ENCODE measurements at places on chromosomes 3 and 15. TPM values are rescaled to one million over a fixed set of nuclear protein-coding genes. Genes with fewer than 3 reads are reported as not detected.
A peak's percentile ranks its signal among the peaks of the same experiment; 100 is the strongest.

THBS1 gene
- total RNA-seq = 7,606 TPM

ADAMTS17 gene
- not detected for total RNA-seq

GRCh38 chr3:169686874-169687273 lies 23.4 kb upstream of the MECOM start:
- peaks cover 3% of the 10 kb centered on the region for H3K27me3 ChIP-seq
- no peak overlapping the region for H3K27ac ChIP-seq
- no peak for DNase-seq
- H3K36me3 ChIP-seq = no peaks in the 10 kb centered on the region
- H3K4me1 ChIP-seq = no peaks in the 10 kb centered on the region

GRCh38 chr15:94286583-94286982 lies 55.2 kb downstream of the MCTP2 start:
- no peaks in the 10 kb centered on the region for H3K4me1 ChIP-seq
- no peak for DNase-seq
- H3K36me3 ChIP-seq = no peaks in the 10 kb centered on the region
- no peak overlapping the region for H3K4me3 ChIP-seq
- H3K27ac ChIP-seq = no peak overlapping the region

- H3K36me3 ChIP-seq = peaks cover 5% of the 10 kb centered on the region
- H3K4me1 ChIP-seq = peaks cover 48% of the 10 kb centered on the region
- peak overlapping the region; percentile 10 for H3K27ac ChIP-seq
- no peak overlapping the region for H3K4me3 ChIP-seq
- DNase-seq = no peak
Observed at GRCh38 chr3:60933824-60934223, 317.4 kb downstream of the FHIT start.

DNA sequence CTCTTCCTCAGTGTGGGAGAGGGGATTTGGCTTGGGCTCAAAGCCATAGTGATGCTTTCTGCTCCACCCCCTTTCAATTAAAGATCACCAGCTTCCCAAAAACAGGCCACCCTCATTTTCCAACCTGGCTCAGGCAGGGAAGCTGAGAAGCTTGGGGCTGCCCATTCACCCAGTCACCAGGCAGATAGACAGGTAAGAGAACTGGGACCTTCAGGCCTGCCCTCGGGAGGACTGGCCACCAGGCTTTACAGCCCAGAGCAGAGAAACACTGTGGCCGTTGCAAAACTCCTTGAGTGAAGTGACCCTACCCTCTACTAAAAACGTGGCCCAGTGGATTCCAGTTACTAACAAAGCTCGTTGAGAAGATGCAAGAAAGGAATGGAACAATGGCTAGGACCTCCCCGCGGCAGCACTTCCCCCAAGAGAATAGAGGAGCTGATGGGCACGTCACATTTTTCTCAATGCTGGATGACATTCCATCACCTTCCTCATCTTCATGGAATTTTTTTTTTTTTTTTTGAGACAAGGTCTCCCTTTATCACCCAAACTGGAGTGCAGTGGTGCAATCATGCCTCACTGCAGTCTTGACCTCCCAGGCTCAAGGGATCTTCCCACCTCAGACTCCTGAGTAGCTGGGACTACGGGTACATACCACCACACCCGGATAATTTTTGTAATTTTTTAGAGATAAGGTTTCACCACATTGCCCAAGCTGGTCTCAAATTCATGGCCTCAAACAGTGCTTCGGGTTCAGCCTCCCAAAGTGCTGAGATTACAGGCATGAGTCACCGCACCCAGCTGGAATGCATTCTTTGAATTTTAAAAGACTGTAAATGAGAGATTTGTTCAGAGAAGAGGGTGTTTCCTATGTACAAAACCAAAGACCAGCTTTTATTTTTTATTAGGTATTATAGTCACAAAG lies 37.9 kb downstream of the LIPC start:
- H3K4me1 ChIP-seq = peaks cover 80% of the 10 kb centered on the region
- peak overlapping the region; percentile 83 for H3K27ac ChIP-seq
- peaks cover 4% of the 10 kb centered on the region for H3K27me3 ChIP-seq
- peak overlapping the region; percentile 41 for H3K4me3 ChIP-seq
- peak; percentile 93 for DNase-seq

GRCh38 chr3:33060609-33061337 lies 36.2 kb downstream of the GLB1 start:
- no peak overlapping the region for H3K4me3 ChIP-seq
- peak overlapping the region; percentile 3 for H3K27ac ChIP-seq
- H3K27me3 ChIP-seq = no peaks in the 10 kb centered on the region
- H3K4me1 ChIP-seq = peaks cover 25% of the 10 kb centered on the region
- no peak for DNase-seq
